ENCODE measurements at places on chromosomes 6 and 20.

DNA sequence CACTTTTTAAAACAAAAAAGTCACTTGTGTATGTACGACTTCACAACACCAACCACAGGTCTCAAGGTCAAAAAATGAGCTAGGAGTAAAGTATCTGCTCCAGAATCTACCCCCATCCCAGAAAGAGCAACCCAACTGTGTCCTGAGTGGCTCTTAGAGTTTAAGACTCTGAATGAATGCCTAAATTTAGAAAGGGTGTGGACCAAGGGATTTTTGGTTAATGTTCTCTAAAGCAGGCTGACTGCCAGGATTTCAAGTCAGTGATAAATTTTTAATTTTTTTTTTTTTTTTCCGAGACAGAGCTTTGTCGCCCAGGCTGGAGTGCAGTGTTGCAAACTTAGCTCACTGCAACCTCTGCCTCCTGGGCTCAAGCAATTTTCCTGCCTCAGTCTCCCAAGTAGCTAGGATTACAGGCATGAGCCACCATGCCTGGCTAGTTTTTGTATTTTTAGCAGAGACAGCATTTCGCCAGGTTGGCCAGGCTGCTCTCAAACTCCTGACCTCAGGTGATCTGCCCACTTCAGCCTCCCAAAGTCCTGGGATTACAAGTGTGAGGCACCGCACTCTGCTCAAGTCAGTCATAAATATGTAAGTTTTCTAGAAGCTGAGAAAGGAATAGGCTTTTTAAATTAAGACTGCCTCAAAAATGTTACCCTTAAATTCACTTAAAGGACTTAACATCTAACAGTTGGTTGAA is 20.2 kb downstream of the STAU1 start:
- no peak for DNase-seq

GRCh38 chr6:137982418-137983189 is 115.5 kb downstream of the TNFAIP3 start:
- DNase-seq = no peak

DNA sequence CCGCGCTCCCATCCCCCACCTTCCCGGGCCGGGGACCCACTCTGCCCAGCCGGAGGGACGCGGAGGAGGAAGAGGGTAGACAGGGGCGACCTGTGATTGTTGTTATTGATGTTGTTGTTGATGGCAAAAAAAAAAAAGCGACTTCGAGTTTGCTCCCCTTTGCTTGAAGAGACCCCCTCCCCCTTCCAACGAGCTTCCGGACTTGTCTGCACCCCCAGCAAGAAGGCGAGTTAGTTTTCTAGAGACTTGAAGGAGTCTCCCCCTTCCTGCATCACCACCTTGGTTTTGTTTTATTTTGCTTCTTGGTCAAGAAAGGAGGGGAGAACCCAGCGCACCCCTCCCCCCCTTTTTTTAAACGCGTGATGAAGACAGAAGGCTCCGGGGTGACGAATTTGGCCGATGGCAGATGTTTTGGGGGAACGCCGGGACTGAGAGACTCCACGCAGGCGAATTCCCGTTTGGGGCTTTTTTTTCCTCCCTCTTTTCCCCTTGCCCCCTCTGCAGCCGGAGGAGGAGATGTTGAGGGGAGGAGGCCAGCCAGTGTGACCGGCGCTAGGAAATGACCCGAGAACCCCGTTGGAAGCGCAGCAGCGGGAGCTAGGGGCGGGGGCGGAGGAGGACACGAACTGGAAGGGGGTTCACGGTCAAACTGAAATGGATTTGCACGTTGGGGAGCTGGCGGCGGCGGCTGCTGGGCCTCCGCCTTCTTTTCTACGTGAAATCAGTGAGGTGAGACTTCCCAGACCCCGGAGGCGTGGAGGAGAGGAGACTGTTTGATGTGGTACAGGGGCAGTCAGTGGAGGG is 2.8 kb downstream of the SOX4 start:
- no peak for DNase-seq

DNA sequence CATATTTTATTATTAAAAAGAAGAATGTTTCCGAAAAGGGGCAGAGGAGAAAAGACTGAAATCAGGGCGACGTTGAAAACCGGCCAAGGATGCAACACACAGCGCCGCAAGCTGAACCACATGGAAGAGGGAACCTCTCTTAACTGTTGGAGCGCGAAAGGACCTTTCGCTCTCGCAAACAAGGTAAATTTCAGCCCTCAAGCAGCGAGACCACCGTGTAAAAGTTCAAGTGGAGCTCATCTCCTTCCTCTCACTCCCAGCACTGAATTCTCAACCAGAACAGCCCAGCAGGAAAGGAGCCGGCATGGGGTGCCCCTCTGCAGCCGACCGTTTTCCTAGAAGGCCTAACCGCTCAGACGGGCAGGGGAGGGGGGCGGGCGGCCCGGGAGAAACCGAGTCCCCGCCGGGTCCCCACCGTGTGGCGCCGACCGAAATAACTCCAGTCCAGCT is 621 bp downstream of the GPR63 start:
- no peak for DNase-seq

- DNase-seq = no peak
Observed at GRCh38 chr20:10217721-10218410, 764 bp upstream of the SNAP25 start.

GRCh38 chr6:83860359-83860755 is 868 bp downstream of the CYB5R4 start:
- no peak for DNase-seq

- DNase-seq = no peak
Observed at GRCh38 chr6:117459204-117459944, 23.1 kb upstream of the DCBLD1 start.

GRCh38 chr20:5834436-5835005 is 84.3 kb downstream of the SHLD1 start:
- DNase-seq = no peak

GRCh38 chr6:166109608-166110007 is 58.0 kb downstream of the TBXT start:
- DNase-seq = no peak

- DNase-seq = no peak
Observed at GRCh38 chr20:23668477-23668951, 20.3 kb downstream of the CST4 start.

GRCh38 chr6:42404484-42404883 is 47.2 kb downstream of the TRERF1 start:
- no peak for DNase-seq

DNA sequence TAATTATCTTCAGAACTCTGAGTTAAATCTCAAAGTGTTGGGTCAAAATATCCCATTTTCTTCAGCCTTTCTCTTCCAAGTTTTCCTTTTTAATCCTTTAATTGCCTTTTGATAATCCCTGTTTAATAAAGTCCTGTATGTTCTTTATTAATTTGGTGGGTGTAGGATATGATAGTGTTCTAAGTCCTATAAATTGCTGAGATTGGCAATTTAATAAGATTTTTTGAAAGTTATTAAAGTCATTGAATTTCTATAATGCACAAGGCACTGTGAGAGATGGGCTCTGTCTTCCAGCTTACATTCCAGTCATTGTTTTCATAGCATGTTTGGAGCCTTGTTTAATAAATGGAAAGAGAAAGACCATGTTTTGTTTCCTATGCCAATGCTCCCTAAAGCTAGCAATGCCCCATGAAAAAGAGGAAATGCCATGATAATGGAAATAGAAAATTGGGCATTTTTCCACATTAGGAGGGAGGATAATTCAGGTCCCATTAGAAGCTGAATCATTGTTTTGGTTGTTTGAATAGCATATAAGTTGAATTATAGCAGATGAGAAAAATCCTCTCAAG is 404.8 kb downstream of the CD109 start:
- DNase-seq = no peak

DNA sequence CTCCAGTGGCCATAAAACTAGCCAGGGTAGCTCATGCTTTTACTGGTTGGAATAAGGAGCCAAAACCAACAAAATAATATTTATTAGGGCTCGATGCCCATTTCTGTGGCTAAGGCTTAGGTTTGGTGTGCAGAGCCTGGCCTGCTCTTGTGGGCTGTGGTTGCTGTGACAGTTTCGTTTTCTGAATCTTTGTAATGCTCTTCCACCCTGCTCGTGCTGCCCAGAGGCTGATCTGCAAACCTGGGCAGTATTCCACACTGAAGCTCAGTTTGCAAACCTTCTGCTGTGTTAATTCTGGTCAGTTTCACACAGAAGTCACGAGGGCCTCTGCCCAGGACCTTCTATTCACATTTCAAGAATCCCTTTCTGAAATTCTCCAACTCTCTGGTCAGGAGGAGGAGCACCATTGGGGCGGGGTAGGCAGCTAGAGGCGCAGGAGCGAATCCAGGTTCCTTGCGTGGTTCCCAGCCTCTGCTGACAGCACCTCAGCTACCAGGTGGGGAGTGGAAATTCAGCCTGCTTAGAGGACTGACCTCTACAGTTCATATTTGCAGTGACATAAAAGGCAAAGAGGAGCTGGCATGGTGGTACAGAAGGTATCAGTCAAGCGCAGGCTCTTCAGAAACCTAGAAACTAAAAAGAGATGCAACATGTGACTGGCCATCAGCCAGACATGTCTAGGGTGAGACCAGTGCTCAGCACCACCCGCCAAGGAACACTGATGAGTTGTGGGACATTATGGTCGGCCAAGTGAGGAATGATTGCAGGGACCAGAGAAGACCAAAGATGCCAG is 14.3 kb upstream of the C20orf144 start:
- no peak for DNase-seq

- DNase-seq = no peak
Observed at GRCh38 chr20:34045294-34045693, 51.6 kb downstream of the RALY start.

DNA sequence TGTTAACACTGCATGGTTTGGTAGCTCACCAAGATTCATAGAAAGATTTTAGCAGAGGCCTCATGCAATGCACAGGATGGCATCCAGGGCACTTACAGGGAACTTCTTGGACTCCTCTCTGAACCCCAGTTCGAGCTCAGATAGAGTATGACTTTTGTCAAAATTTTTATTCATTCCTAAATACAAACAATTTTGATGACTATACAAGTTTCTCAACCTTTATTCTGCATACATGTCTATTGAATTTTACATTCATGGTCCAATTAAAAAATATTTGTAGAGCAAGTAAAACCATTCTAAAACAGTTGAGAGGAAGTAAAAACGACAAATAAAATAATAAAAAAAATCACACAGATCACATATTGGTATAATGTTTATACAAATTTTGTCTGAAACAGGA is 219.0 kb upstream of the MAN1A1 start:
- DNase-seq = no peak

GRCh38 chr6:168447282-168447681 is 6.3 kb downstream of the SMOC2 start:
- no peak for DNase-seq

GRCh38 chr6:104640150-104640700 is 219.5 kb downstream of the HACE1 start:
- no peak for DNase-seq

- DNase-seq = no peak
Observed at GRCh38 chr6:157233156-157233555, 90.2 kb downstream of the TMEM242 start.

DNA sequence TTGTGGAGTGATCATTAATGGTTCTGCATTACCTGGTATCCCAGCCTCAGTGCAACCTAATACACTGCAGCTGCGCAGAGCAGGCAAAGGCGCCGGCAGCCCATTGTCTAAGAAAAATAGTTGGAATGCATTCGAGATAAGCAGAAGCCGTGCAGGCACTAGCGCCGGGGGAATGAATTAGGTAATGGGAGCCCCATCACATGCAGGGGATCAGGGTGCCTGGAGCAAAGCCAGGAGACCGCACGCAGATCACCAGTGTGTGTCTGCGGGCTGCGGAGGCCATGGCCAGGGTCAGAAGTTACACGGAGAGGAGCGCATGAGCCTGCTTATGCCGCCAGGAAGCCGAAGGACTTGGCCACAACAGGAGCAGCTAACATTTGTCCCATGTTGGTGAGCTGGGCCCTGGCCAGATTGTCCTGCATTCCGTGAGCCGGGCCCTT is 156.8 kb downstream of the DLL1 start:
- DNase-seq = no peak

DNA sequence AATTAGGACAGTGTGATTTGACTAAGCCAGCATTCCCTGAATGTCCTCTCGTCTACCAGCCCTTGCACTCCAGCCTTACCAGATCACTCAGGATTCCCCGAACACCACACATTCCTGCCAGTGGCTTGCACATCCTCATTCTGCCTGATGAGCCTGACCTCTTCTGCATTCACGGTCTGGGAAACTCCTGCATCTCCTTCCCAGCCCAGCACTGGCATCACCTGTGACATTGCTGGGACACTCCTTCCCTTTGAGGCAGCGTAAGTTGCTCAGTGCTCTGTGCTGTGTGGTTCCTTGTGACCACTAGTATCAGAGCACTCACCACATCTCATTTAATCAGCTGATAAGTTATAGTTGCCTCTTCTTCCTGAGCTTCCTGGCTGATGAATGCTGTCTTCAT is 17.3 kb downstream of the NCOA7 start:
- no peak for DNase-seq

- DNase-seq = no peak
Observed at GRCh38 chr6:37033255-37033654, 27.8 kb downstream of the FGD2 start.

GRCh38 chr6:139577763-139578604 is 203.5 kb upstream of the CITED2 start:
- no peak for DNase-seq

- DNase-seq = no peak
Observed at GRCh38 chr20:2093159-2093781, 8.4 kb upstream of the STK35 start.

GRCh38 chr20:15658295-15658694 is 915.0 kb downstream of the KIF16B start:
- DNase-seq = no peak

- DNase-seq = no peak
Observed at GRCh38 chr20:31712564-31713311, 9.9 kb downstream of the BCL2L1 start.

DNA sequence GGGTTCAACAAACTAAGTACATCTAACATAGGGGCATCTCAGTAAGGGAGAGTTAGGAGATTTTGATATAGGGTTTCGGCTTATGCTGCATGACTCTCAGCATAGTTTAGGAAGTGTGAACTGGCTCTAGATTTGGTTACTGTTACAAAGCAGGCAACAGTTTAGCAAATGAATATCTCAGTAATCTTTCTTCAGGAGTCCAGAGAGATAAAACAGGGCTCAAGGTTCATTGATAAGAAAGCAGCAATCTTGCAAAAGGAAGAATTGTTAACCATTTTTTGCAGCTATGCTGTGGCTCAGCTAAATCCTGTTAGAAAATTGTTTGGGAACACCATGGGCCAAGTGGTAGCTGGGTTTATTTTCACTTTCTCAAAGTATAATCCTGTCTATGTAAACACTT is 161.3 kb downstream of the MEI4 start:
- DNase-seq = no peak

- no peak for DNase-seq
Observed at GRCh38 chr20:41344938-41345728, 4.5 kb downstream of the LPIN3 start.

- no peak for DNase-seq
Observed at GRCh38 chr6:13248053-13248452, 80.3 kb downstream of the TBC1D7 start.

DNA sequence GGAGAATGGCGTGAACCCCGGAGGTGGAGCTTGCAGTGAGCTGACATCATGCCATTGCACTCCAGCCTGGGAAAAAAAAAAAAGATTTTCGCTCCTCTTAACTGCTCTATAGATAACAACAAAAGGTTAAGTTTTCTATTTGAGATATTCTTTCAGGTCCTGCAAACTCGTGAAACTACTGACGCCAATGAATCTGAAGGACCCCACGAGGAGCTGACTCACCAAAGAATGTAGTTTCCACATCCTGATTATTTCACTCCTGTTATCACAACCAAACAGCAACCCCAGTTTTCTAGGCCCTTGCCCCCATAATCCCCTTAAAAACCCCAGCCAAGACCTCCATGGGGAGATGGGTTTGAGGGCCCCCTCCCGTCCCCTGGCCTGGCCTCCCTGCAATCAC is 58.7 kb downstream of the OTOR start:
- DNase-seq = no peak

- DNase-seq = peak; percentile 75
Observed at GRCh38 chr6:27503436-27504030, 30.6 kb upstream of the ZNF184 start.
